Lower lobe of right lung (tissue), 2 donors: ENCODE measurements at places on chromosomes 3 and 15.

- no peak for DNase-seq
Measured at GRCh38 chr3:78726545-78726944, 1041.3 kb downstream of the ROBO1 start.

GRCh38 chr3:148863297-148863696 is 1.8 kb upstream of the CPA3 start:
- DNase-seq = no peak

- no peak for DNase-seq
Measured at GRCh38 chr3:189685291-189685690, 54.1 kb downstream of the TP63 start.

DNA sequence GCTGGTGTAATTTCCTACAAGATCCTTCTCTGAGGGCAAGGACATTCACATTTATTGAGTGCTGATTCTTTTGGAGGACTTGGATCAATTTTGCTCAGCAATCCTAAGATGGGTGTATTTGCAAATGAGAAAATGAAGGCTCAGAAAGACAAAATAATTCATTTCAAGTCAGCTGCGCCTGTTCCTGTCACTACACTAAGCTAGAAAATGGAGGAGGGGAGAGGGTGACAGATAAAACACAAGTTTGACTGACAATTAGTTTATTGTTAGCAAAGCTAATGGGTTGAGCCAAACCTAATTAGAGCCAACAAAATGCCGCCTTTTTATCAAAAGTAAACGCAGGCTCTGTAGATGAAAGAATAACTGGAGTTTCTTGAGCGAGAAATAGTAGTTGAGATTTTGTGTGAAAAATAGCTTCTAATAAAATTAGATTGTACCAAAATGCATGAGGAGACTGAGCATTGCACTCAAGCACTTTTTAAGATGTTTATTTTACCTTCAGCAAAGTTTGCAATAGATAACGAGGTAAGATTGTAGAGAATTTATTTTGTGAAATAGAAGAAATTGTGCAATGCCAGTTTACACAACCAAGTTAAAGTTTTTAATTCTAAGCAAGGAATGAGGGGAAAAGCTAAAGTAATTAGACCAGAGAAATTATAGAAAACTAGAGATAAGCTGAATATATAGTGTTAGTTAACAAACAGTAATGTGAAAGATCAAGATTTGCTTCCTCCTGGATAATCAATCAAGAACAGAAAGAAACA is 39.6 kb upstream of the SECISBP2L start:
- DNase-seq = no peak

DNA sequence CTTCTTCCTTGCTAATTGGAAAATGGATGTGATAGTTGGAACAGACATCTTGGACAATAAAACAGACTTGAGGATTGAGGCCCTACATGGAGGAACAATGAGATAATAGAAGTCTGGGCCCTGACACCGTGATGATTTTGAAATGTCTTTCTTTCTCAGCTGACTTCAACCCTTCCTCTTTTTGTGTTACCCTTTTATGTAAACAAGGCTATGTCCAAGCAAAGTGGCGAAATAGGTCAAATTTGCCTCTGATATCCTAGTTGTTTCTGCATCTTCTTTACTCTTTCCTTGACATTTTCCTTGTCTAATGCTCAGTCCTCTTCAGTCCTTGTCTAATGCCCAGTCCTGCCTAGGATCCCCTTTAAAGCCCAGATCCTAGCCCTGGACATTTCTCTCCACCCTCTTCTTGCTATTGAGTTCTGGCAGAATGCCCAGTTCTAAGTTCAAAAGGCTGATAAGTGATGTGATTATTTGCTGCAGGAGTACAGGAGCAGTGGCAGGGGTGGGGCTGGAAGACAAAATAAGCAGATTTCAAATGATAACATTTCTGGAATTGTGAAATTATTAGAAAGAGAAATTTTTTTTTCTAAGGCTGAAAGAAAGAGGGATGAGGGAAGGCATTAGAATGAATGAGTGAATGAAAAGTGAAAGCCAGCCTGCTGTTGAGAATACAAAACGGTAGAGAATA is 6.5 kb upstream of the VPS8 start:
- no peak for DNase-seq

- DNase-seq = no peak
Measured at GRCh38 chr3:38829404-38829803, 13.4 kb upstream of the SCN10A start.

DNA sequence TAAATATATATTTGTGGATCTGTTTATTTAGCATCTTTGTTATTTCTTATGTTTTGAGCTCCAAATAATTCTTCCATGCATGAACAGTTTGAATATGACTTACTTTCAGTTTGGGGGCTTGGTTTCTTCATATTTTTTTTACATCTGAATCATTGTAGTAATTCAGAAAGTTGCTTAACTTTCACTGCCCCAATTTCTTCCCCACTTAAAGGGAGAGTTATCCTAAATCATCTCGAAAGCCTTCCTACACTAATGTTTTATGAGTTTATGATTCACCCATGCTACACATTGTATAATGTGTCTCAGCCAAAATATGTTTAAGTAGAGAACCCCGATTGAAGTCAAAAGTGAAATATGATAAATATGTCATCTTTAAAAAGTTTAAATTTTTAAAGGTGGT is 47.8 kb downstream of the SPRED1 start:
- DNase-seq = no peak

- DNase-seq = no peak
Measured at GRCh38 chr3:155316426-155316825, 22.9 kb upstream of the STRIT1 start.

DNA sequence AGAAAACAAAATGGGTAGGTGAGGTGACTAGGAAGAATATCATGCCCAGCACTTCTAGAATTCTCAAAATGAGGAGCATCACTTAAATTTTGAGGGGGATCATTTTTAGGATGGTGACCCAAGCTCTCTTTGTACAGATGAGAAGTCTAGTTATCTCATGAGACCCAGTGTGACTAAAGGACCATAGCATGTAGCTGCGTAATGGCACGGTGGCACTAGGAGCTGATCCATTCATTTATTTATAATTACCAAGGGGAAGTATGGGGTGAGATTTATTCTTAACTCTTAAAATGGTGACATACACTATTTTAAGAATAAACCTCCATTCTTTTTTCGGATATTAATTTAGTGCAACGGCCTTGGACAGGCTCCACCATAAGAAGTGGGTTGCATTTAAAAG is 8.3 kb downstream of the IQGAP1 start:
- no peak for DNase-seq

DNA sequence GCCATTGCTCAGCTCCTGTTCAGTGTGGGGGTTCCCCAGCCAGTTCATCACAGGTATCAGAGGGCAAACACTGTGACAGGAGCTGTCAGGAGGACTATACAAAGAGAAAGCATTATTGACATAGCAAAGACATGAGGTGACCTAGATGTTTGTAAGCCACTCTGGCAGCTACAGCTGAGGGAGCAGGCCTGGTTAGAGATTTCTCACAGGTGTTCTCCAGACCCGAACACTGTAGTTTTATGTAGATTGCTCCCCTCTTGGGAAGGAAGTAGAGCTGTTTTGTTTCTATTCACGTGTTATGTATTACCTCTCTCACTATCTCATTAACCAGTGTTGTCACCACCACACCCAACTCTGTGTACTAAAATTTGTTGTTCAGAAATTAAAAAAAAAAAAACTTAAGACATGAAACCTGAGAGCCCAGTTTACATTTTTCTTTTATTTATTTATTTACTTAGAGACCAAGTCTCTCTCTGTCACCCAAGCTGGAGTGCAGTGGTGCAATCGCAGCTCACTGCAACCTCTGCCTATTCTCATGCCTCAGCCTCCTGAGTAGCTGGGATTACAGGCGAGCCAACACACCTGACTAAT is 123.7 kb downstream of the RBPMS2 start:
- DNase-seq = no peak

DNA sequence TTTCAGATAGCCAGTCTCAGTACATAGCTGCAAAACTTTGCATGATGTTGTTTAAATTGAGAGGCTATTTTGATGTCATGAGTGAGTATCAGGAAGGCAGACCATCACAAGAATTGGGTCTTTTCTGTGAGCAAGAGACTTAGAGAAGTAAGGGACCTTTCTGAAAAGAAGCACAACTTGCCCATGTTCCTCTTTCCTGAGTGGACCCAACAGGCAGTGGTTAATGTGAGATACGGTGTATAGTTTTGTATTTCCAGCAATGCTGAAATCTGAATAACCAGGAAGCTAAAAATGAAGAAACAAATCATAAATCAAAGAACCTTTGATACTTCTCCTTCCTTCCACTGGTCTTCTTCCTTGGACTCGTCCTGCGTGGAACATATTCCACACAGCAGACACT is 25.1 kb downstream of the MCTP2 start:
- DNase-seq = no peak

DNA sequence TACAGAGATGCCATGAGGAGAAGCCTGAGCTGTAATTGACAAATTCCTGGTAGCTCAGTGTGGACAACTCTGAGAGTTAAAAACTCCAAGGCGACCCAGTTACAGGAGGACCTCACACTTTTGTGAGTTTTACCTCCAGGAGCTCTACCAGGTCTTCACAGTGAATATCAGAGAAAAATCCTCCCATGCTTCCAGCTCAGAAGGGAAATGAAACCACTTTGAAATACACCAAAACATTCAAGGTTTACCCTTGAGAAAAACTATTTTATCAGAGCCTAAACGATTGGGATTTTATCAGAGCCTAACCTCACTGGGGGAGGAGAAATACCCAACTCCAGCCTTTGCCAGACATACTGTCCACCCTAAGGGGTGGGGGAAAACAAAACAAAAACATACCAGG is 52.4 kb downstream of the MCCC1 start:
- DNase-seq = no peak

- no peak for DNase-seq
Measured at GRCh38 chr3:148070041-148070440, 627.7 kb upstream of the AGTR1 start.

- DNase-seq = no peak
Measured at GRCh38 chr15:90264671-90265070, 801 bp upstream of the NGRN start.

- DNase-seq = no peak
Measured at GRCh38 chr3:132785292-132785691, 63.1 kb upstream of the NPHP3 start.

DNA sequence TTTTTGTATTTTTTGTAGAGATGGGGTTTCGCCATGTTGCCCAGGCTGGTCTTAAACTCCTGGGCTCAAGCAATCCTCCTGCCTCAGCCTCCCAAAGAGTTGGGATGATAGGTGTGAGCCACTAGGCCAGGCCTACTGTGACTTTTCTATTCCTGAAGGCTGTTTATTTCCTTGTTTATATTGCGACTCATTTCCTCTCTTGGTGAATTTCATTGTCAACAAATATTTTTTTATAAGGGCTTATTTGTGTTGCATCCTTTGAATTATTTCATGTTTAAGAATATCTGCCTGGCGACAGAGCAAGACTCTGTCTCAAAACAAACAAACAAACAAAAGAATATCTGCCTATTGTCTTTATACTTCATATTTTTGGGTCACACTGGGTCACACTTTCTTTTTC is 29.4 kb upstream of the MCCC1 start:
- DNase-seq = no peak

- no peak for DNase-seq
Measured at GRCh38 chr15:68639926-68640600, 61.3 kb downstream of the CORO2B start.

DNA sequence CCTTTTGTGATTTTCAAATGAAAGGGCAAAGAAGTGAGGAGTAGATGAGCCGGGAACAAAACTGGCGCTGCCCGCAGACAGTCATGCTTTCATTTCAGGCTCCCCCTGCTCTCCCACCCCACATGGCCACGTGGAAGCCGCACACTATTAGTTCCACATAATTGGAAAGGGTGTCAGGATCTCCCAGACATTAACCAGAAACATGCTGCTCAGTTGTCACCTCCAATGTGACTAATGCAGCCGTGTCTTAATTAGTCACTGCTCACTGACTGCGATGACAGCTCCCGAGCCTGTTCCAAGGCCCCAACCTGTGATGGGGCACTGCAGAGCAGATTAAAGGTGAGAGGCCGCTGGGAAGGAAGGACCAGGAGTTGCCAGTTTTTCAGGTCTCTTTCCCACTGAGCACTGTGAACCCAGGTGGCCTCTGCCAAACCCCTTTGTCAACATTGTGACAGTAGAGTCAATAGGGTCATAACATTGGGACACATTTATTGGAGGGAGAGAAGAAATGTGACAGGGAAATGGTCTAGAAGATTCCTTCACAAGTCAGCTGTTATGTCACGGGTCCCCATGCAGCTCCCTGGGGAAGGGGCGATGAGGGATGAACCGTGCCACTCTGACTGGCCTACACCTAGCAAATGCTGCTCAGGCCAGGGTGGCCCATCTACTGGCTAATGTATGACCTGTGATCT is 38.6 kb upstream of the SFMBT1 start:
- no peak for DNase-seq

DNA sequence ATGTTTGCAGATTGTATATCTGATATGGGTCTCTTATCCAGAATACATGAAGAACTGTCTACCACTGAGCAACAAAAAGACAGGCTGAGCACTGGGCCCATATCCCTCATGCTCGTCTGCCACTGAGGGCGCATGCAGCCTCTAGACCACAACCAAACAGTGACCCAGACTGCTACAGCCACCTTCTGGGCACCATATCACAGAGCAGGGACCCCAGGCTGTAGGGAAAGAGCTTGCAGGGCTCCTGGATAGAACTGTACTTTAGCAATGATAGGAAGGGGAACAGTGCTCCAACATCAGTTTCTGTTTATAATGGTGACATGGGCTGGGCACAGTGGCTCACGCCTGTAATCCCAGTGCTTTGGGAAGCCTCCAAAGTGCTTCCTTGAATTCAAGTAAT is 40.2 kb upstream of the TMEM87A start:
- no peak for DNase-seq

DNA sequence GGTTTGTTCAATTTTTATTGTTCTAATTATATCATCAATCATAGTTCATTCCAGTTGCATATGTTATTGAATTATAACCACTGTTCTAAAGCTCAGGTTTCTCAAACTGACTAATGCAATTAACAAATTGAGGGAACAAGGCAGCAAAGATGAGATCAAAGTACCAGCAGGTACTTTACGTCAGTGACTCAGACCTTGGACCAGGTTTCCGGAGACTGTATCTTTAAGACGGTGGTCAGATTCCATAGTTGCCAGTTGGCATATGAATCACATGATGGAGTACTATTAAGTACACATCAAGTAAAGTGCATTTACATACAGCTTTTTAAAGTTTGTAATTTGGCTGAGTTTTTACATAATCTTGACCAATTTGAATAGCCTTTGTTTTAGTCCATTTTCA is 583.6 kb upstream of the ROBO2 start:
- no peak for DNase-seq

GRCh38 chr3:33911525-33912322 is 113.3 kb downstream of the PDCD6IP start:
- no peak for DNase-seq

DNA sequence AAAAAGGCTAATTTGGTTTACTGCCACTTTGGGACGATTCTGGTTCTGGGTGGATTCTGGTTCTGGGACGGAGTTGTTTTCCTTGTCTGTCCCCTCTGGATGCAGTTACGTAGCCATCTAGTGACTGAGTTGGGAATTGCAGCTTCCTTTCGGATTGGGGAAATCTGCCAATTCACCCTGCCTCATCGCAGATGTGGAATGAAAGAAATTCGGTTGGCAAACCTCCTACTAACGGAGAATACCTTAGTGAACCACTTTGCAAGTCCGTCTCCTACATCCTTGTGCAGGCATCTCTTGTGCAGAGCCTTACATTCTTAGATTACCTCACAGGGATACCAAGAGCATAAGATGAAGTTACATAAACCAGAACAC is 31.5 kb upstream of the AP4E1 start:
- DNase-seq = no peak
